ENCODE measurements at places on chromosomes 2 and 18. TPM values are rescaled to one million over a fixed set of nuclear protein-coding genes. Genes with fewer than 3 reads are reported as not detected.

- DNase-seq: no peak
Measured at GRCh38 chr2:31142110-31142509, 3.9 kb upstream of the GALNT14 start.

GRCh38 chr2:108220942-108221541 lies 18.7 kb upstream of the SULT1C3 start:
- no peak for DNase-seq

GRCh38 chr2:106667478-106668070 lies 180.4 kb downstream of the CD8B2 start:
- no peak for DNase-seq

The MOGAT1 gene
- not detected for total RNA-seq

Data from kidney epithelial cell (primary cell).